Stimulated activated CD8-positive, alpha-beta memory T cell treated with anti-CD3 and anti-CD28 coated beads, Interleukin-12 subunit alpha, Interleukin-12 subunit beta, amount 100 ng/mL, for 1 hour (primary cell): ENCODE measurements at places on chromosomes 2 and 18.

DNA sequence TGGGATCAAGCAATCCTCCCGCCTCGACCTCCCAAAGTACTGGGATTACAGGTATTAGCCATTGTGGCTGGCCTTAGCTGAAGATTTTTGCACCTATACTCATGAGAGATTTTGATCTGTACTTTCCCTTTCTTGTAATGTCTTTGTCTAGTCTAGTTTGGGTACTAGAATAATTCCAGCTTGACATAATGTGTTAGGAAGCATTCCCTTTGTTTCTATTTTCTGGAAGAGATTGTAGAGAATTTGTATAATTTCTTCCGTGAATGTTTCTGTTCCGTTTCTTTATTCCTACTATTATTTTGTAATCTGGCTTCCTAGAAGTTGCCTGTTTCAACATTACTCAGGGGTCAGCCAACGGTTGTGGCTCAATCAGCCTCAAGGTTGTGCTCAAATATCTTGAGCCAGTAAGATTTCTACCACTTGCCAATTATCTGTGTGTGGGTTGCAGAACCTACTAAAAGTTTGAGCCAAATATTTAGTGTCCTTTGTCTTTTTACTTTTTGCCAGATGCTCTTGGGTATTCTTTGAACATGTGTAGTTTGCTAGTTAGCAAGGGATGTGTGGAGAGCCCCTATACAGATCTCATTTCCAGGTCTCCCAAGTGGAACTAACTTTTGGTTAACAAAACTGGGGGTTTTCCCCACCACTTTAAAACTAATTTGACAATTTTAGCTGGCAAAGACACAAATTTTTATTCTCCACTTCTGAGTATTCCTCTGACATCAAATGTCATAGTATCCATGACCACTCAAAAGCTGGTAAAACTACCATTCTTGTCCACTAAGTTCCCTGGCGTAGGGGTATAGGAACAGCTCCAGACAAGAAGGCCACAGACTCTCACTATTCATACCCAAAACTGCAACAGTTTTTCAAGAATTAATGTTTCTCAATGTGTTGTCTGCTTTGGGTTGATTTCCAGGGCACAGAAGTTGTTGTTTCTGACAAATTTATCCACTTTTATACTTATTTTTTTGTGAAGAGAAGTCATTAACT is 42.8 kb upstream of the BAZ2B start:
- DNase-seq, result no peak

DNA sequence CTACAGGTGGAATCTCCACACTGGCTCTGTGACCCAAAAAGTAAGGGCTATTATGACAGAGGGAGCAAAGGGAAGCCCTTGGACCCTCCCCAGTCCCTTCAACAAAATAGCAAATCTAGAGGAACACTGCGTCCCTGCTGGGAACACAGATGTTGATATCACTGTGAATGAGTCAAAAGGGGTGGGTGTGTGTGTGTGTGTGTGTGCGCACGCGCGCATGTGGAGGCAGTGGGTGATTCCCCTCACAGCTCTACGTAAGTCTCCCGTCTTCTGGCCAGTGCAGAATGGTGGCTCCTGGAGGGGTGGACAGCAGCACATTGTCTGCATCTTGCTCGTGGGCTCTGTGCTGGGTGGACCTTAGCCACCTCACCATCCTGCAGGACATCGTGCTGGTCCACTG is 7.8 kb upstream of the C2orf72 start:
- no peak for DNase-seq

DNA sequence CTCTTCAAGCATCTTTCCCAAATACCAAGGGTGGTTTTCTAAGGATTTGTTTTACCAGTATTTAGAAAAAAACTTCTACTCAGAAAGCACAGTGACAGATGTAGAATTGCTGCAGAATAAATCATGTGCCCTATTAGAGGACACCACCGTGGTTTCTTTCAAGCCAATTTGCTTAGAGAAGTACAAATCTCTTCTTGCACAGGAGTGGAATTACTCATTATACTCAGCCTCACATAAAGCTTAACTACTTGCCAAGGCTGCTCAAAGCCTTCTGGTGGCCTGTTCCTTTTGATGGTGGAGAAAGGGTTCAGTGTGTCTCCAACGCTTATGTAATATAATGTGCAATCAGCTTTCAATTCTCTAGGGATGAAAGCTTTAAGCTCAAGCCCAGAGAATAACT is 66.5 kb upstream of the CTNNA2 start:
- DNase-seq, result no peak

- no peak for DNase-seq
These were observed 37.2 kb upstream of the RAPH1 start for GRCh38 chr2:203572316-203572715.

GRCh38 chr2:218079943-218080913 is 11.2 kb downstream of the RUFY4 start:
- DNase-seq, result no peak

- DNase-seq, result no peak
These were observed 23.4 kb upstream of the TNS1 start for GRCh38 chr2:218026244-218026643.

GRCh38 chr2:168748461-168748860 is 54.0 kb upstream of the NOSTRIN start:
- DNase-seq, result no peak
